GM10248 (cell line): ENCODE measurements at places on chromosomes 2 and 18.

DNA sequence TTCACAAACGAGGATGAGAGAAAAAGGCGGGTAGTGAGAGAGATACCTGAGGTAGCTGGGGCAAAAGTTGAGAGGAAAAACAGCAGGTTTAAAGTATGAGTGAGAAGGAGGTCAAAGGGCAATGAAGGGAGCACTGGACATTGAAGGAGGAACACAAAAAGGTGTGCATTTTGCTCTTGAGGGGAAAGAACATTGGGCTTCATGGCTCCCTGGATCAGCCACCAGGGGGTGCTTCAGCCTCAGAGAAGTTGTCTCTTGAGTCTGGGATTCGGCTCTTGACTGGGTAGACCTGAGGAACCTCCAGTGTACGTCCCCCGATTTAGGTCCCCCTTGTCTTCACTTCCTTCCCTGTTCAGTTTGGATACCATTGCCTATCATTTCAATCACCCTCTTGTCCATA is 128.5 kb downstream of the RAPGEF4 start:
- peak; percentile 52 for DNase-seq

GRCh38 chr18:12652861-12653401 is 5.0 kb downstream of the SPIRE1 start:
- no peak for DNase-seq

DNA sequence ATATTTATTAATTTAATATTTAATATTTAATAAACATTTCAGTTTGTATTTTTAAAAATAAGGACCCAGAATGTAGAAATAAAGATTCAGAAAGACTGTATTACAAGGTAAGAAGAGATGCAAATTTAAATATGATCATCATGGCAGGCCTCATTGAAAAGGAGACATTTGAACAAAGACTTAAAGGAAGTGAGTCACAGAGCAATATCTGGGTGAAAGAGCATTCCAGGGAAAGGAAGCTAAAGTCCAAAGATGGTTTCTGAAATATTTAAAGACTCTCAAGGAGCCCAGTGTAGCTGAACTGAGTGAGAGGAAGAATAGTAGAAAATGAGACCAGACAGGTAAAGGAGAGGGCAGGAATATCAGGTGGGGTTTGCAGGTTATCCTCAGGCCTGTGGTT is 5.9 kb downstream of the SCYGR4 start:
- no peak for DNase-seq

DNA sequence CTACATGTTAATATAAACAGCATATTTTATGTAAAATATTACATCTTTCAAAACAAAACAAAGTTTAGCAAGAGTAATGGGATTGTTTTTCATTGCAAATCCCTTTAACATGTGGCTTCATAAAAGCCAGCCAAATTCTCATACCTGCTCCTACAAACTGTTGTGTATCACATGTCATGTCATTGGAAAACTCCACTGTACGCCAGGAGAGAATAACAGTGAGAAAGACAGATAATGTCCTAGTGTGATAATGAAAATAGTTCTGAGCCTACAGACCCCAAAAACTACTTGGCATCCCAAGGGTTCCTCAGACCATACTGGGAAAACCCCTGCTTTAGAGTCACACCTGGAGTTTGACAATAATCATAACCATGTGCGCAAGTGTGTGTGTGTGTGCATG is 182.7 kb upstream of the HNRNPA3 start:
- DNase-seq = no peak

GRCh38 chr2:184555352-184555751 is 43.0 kb upstream of the ZNF804A start:
- DNase-seq = no peak

DNA sequence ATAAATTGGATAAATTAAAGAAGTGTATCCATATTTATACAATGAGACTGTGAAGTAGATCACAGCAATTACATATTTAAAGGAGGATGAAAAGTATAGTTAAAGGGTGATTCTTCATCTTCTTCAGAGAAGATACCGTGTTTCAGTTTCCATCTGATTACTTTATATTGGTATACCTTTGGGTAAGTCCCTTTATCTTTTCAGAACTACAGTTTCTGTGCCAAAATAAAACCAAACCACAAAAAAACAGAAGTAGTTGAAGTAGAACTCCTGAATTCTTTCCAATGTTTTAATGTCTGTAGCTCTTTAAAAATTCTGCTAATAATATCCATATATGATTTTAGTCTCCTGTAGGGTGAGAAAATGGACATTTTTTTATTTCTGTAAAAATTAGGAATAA is 231.2 kb upstream of the LINC00305 start:
- peak; percentile 25 for DNase-seq

- DNase-seq = no peak
Measured at GRCh38 chr2:37250869-37251740, 19.6 kb downstream of the NDUFAF7 start.

- DNase-seq = peak; percentile 62
Measured at GRCh38 chr2:149160701-149161217, 122.3 kb downstream of the LYPD6B start.

- DNase-seq = no peak
Measured at GRCh38 chr2:180513389-180513788, 467.0 kb upstream of the UBE2E3 start.

- no peak for DNase-seq
Measured at GRCh38 chr2:228407821-228408220, 226.3 kb upstream of the SPHKAP start.

- peak; percentile 89 for DNase-seq
Measured at GRCh38 chr2:96637385-96638143, 548 bp downstream of the KANSL3 start.

DNA sequence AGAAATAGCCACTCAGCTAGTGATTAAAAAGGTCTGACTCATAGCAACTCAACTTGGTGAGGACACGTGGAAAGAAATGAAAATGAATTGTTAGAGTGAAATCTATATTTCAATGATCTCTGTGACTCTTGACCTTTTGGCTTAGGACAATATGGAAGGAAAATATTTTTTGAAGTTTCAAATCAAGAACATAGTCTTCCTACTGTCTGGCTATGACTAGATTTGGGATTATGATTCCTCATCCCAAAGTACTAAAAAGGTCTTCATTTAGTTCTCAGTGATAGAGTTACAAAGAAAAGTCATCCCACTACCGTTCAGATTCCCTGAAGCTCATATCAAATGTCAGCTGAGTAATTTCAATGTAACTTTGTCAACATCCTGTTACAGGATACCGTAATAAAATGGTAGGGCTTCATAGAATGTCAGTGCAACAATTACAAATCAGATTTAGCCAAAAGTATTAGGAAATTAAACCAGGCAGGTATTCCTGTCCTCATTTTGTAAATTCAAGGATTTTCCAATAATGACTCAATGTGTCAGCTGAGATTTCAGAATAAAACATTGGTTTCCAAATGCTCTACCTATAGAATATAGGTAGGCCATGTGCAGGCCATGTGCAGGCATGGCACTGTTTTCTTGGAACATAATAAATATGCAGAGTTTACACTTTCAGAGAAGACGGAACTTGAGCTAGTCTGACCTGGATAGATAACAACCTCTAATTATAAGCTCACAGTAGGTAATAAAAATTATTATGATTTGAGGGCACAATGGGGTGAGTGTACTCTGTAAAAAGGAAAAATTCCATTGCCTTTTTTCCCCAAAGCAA is 36.0 kb downstream of the ANKRD29 start:
- no peak for DNase-seq

DNA sequence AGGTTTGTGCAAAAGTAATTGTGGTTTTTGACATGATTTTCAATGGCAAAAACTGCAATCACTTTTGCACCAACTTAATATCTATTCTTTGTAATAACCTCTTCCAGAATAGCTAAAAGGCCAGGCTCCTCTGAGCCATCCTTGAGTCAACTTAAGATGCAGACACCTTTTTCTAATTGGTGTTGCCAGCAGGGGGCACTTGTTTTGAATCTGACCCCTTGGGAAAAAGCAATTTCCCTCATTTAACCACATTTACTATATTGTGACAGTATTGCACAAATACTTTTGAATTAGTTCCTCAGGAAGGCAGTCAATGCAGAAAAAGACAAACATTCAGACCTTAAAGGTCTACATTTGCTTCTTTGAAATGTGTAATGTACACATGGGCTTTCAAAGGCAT is 78.6 kb upstream of the GALNT5 start:
- no peak for DNase-seq

DNA sequence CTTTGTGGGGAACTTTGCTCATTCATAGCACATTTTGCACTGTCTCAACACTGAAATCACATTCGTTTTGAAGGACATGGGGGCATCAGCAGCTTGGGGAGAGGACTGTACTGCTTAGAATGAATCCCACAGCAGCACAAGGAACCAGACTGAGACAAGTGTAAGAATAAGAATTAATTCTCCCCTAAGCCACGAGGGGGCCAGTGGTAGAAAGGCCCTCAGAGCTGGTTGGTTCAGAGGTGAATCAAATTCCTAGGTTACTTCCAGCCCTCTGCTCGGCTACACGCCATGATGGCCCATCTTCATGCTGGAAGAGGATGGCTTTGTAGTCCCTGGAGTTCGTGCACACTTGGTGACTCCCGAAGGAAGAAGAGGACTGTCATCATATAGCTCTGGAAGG is 12.0 kb upstream of the MC5R start:
- no peak for DNase-seq

GRCh38 chr2:16568998-16569784 is 96.4 kb downstream of the CYRIA start:
- DNase-seq = no peak

DNA sequence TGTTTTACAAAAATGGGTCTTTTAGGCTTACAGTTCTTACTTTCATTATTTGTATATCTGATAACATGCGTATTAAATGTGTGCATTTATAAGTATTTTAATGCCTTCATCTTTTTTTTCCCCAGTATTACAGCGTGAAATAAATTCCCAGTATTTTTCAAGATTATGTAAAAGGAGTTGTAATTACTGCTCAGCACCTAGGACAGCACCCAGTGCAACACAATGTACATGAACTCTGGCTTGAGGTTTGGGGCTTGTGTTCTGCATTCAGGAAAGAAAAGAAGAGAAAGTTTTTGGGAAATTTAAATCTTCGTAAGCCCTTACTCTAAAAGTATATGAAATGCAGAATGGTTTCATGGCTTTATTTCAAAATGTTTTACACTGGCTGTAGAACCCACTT is 16.7 kb downstream of the ZNF638 start:
- DNase-seq = no peak

- DNase-seq = no peak
Measured at GRCh38 chr2:238280083-238280825, 8.2 kb downstream of the PER2 start.

- no peak for DNase-seq
Measured at GRCh38 chr2:240462073-240462706, 26.7 kb downstream of the GPC1 start.

GRCh38 chr18:43034683-43035500 is 80.6 kb downstream of the RIT2 start:
- DNase-seq = no peak

- no peak for DNase-seq
Measured at GRCh38 chr18:40075616-40076015, 1879.4 kb upstream of the PIK3C3 start.

- peak; percentile 28 for DNase-seq
Measured at GRCh38 chr2:204177977-204178522, 241.5 kb downstream of the ICOS start.

DNA sequence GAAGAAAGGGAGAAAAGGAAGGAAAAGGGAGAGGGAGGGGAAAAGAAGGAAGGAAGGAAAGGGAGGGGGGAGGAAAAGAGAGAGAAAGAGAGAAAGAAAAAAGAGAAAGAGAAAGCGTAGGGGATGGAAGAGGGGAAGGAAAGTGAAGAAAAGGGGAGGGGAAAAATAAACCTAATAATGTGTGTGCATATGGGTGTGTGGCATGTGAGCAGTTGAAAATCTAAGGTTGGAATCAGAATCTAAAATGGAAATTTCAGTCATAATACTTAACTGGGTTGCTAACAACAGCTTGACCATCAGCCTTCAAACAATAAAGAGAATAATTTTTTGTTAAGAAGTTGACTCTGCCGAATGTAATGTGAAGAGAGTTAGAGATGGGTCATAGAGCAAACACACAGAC is 407.9 kb upstream of the SLC14A2 start:
- DNase-seq = no peak

- DNase-seq = no peak
Measured at GRCh38 chr2:18834341-18834740, 245.0 kb upstream of the NT5C1B start.

GRCh38 chr2:19442731-19443130 is 84.3 kb upstream of the OSR1 start:
- no peak for DNase-seq

- DNase-seq = no peak
Measured at GRCh38 chr2:113309655-113310387, 31.1 kb upstream of the PAX8 start.

DNA sequence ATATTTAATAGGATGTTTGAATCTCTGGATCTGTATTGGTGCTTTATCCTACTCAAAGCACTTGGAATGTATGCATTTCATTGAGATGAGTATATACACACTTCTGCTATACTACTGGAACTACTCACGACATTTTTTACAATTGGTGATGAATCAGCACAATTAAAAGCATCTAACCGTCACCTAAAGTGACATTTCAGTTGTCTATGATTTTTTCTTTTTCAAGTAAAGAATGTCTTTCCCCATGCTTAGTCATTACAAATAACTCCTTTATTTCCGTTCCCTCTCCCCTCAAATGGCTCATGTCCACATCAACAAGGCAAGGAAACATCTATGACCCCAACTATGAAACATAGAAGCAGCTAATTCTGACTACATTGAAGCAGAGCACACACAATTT is 77.3 kb downstream of the CLIP4 start:
- no peak for DNase-seq

- DNase-seq = no peak
Measured at GRCh38 chr2:19189391-19189790, 169.0 kb downstream of the OSR1 start.

- DNase-seq = no peak
Measured at GRCh38 chr2:159200498-159200897, 86.0 kb downstream of the WDSUB1 start.

- DNase-seq = peak; percentile 74
Measured at GRCh38 chr18:79625195-79625923, 54.2 kb upstream of the CTDP1 start.

- DNase-seq = no peak
Measured at GRCh38 chr18:23645568-23646175, 17.0 kb downstream of the ANKRD29 start.

- DNase-seq = no peak
Measured at GRCh38 chr2:202290316-202290715, 24.8 kb downstream of the NOP58 start.

GRCh38 chr2:221616561-221616960 is 44.5 kb upstream of the EPHA4 start:
- no peak for DNase-seq

DNA sequence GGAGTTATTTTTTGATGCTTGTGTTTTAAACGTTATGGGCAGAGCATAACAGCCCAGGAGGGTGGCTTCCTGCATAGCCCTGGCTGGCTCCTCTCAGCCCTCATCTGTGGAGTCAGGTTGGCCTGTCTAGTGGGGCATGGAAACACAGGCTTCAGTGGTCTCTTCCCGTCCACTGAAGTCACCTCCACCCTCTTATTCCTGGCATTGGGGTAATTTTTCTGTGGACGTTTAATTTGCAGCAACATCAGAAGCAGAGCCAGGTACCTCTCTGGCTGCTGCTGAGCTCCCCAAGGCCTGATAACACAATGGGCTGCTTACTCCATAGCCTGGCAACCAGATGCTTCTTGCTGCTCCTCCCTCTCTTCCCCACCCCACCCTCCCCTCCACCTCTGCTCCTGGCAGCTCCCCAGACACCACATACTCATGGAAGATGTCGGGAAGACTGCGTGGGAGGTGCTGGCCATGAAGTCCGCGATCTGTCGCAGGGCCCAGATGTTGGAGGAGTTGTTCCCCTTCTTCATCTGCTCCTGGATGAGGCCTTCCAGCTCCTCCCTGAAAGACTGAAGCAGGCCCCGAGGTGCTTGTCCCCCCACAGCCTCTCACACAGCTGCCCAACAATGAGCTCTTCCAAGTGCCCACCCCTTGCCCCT is 64.0 kb downstream of the ADD2 start:
- no peak for DNase-seq
